Activated T-helper 1 cell treated with anti-CD3 and anti-CD28 coated beads, Interleukin-2, amount 50 U/mL, for 16 hours (primary cell): ENCODE measurements at places on chromosomes 16 and 17.

DNA sequence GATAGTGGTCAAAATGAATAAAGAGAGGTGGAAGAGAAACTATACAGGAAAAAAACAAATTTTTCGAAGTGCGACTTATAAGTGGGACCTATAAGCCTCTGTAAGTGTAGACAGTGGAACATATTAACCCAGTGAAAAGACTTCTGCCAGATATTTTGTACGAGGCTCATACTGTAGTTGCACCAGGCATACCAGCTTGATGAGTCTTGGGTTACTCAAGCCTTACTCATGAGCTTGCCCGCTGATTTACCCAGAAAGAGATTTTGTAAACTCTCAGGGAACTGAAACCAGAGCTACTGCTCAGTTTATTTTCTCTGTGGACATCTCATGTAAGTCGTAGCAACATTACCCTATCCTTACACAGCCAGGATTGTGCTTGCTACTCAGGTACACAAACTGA, 708.0 kb upstream of the SOX9 start:
- no peak for DNase-seq

DNA sequence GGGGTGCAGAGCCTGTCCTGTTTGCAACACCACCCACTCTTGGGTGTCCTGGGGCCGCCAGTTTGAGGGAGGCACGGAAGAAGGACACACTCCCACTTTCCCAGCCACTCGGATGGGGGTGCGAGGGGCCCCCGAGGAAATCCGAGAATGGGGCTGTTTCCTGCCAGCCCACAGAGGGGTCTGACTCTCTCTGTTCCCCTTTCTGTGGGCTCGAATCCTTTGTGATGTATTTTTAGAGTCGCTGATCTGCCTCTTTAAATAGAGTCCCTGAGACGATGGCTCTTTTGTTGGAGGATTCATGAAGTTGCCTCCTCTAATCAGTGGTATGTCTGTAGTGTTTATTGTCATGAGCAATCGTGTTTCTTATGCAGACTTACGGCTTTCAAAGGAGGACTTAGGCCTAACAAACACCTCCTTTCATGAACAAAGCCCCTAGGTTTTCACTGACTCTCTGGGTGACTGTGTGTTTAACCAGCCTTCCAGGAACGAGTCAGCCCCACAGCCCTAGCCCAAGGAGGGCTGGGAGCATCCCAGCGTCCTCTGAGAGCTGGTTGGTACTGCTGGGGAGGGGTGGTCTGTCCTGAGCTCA, 29.1 kb downstream of the CIBAR2 start:
- DNase-seq: no peak

DNA sequence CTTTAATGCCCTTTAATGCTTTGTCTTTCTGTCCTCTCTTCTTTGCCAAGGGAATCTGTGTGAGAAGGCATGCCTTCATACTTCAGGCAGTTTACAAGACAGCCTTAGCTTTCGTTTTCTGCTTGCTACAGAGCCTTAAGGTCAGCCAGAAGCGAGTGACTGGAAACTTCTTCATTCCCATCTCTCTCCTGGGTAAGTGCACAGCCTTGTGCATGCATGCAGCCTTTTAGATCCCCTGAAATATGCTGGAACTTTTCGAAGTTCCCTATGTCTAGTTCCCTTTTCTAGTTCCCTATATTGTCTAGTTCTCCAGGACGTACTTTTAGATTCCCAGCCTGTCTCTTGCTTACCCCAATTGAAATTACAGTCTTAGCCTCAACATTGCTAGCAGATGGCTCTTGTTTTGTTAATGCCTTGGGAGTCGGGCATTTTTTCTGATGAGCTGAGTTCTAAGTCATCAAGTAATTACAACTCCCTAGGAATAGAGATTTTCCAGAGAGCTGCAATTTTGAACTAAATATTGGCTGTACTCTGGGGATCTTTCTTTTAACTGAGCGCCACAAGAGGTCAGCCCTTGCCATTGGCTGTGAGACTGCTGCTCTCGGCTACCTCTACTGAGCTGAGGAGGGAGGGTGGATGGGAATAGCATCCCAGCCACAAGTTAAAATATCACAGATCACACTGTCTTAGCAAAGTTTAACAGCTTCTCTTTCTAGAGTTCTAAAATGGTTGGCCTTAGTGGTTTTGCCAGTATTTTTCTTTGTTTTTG, 22.7 kb upstream of the PPM1D start:
- no peak for DNase-seq

DNA sequence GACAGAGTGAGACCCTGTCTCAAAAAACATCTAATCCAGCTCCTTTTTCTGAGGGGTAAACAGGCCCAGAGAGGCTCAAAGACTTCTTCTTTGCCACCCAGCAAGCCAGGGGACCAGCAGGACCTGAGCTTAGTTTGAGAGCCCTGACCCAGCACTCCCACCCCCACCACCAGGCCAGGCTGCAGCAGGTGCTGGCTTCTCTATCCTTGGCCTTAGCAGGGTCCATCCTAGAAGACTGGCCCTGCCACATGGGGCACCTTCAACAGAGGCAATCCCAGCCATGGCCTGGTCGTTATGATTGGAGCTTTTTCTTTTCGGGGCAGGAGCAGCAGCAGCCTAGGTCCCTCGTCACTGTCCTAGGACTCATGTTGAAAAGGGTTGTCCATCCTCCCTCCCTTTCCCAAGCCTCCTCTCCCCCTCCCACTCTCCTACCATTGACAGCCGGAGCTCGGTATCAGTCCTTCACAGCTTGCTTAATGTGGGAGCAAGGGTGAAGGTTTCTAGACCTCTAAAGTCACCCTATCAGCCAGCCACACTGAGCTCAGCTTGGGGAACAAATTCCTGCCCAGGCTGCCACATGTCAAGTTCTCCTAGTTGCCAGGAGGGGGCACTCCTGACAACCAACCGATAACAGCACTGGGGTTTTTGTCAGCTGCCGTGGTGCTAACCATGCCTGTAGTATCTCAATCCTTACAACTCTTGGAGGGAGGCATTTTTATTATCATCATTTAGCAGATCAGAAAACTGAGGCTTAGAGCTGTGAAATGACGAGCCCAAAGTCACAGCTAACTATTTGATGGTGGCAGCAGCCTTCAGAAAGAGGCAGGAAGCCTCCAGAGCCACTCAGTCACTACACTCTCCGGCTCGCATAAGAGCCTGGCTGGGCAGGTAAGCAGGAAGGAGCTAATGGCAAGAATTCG, 11.2 kb downstream of the MRPL27 start:
- DNase-seq: no peak

DNA sequence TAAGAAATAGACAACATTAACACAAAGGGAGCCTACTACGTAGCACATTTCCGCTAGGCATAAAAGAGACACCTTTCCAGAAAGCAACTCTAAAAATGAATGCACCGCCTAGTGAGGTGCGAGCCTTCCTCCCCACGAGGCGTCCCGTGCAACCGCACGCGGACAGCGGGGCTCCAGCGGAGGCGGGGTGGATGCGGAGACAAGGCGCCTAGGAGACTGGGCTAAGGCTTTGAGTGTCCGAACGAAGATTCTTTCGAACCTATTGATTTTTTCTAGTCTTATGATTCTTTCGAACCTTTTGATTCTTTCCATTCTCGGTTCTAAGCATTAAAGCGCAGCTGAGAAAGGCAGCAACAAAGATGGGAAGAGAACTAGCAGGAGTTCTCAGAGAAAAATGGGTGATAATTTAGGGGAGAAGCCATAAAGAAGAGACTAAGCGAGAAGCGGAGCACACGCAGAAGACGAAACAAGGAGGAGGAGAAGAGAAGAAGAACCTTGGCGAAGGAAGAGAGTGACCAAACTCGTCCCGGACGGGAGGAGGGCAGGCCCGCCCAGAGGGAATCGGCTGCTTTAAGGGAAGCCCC, 394 bp upstream of the CPD start:
- DNase-seq: peak; percentile 39

DNA sequence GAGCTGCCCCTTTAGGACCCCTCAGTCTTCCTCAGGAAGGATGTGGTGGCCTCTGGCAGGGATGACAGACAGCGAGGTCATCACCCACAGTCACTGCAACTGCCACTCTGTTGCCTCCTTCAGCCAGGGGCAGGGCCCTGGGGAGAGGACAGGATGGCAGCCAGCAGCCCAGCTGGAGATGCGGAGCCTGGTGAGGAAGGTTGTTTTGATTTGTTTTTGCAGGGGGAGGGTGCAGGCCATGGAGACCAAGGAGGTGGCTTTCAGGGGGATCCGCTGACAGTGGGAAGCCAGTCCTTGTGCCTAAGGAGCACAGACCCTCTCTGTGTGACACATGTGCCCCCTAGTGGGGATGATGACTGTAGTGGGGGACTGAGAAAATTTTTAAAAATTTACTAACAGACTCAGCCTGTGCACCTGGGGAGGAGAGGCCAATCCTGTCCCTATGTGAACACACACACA, 7.4 kb downstream of the PRCD start:
- no peak for DNase-seq

- DNase-seq: no peak
Measured at GRCh38 chr17:7081341-7082062, 1.5 kb upstream of the CLEC10A start.

DNA sequence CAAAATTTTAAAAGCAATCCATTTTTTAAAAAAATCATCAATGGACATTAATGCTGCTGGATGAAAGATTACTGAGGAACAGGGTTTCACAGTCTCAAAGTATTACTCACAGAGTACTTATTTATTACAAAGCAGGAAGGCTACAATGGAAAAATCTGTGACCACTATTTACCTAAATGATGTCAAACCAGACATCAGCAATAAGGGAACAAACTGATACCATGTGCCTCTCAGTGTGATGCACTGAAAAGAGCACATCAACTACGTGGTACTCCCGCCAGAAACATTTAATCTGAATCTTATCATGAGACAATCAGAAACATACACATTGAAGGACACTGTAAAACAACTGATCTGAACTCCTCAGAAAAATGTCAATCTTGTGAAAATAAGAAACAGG, 124.2 kb downstream of the PARN start:
- no peak for DNase-seq

DNA sequence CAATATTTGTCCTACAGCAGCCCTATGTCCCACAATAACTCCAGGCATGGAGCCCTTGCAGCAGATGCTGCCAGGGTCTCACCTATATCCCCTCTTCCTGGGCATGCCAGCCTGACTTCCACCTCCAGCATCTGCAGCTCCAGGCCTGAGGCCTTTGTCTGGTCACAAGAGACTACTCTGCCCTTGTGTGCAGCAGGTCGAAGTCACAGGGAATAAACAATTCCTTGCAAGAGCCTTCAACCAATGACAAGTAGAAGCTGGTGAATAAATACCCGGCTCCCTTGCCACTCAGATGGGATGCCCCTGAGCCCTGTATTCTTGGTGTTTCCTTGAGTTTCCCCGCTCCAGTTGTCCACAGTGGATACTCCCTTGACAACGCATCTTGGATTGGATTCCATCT, 23.0 kb downstream of the CES1 start:
- DNase-seq: no peak

- no peak for DNase-seq
Measured at GRCh38 chr16:31785126-31785525, 88.5 kb upstream of the ZNF267 start.

DNA sequence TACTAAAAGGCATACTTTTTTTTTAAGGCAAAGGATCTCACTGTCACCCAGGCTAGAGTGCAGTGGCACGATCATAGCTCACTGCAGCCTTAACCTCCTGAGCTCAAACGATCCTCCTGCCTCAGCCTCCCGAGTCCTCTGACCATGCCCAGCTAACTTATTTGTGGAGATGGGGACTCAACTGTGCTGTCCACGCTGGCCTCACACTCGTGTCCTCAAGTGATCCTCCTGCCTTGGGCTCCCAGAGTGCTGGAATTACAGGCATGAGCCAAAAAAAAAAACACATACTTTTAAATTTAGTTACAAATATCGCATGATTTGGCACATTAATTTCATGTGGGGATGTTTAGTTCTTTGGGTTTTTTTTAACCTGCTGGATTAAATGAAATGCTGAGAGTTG, 207.7 kb upstream of the CHMP6 start:
- DNase-seq: no peak

- DNase-seq: no peak
Measured at GRCh38 chr17:37847811-37848331, 76.3 kb upstream of the TBC1D3K start.

- no peak for DNase-seq
Measured at GRCh38 chr17:82890339-82890730, 50.5 kb upstream of the ZNF750 start.

DNA sequence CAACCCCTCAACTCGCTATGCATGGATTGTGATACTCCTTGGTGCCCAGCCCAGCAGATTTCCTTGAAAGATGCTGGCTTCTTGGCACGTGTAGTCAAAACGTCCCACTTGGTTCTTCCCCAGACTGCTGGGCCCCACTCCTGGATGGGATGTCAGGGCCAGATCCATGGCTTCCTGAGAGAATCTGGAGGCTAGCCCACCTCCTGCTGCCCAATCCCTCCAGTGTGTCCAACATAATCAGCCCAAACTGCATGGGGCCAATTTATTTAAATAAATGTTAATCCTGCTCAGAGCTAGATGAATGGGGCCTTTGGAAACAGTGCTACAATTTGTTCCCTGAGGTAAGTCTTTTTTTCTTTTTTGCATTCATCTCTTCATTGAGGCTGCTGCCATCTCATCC, 49.4 kb downstream of the WSB1 start:
- no peak for DNase-seq

GRCh38 chr17:66946251-66946650, 18.3 kb upstream of the CACNG4 start:
- no peak for DNase-seq

DNA sequence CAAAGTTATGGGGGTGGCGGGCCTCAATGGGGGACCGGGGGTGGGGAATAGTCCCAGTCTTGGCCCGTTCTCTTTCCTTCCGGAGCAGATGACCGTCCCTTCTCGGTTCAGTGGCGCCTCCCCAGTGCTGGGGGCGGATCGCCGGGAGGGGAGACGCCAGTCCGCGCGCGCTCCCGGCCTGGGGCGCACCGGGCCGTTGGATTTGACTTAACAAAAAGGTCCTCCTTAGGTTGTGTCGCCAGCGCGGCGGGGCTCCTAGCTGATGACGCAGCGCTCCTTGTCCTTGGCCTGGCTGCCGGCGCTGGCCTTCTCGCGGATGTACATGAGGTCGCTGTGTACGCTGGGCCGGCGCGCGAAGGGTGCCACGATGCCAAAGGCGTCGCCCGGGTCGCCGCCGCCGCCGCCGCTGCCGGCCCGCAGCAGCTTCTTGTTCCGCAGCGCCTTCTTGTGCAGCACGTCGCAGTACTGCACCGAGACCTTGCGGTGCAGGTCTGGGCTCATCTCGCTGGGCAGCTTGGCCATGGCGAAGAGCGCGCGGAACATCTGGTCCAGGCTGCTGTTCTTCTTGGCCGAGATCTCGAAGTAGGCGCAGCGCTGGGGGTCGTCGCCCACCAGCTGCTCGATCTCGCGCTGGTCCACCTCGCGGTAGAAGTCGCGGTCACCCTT, 1.2 kb downstream of the RASD1 start:
- no peak for DNase-seq

- no peak for DNase-seq
Measured at GRCh38 chr16:73066927-73067670, 19.2 kb upstream of the ZFHX3 start.

- DNase-seq: no peak
Measured at GRCh38 chr16:878072-878784, 77.7 kb upstream of the GNG13 start.

DNA sequence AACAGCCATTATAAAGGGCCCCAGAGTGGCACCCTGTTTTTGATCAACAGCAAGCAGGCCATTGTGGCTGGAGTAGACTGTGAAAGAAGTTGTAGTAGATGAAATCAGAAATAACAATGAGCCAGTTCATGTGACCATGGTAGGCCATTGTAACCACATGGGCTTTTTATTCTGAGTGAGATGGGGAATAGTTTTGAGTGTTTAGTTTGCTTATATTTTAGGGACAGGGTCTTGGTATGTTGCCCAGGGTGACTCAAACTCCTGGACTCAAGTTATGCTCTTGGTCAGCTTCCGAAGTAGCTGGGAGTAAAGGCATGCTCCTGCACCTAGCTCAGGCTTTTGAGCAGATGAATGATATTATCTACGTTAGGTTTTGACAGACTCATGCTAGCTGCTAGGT, 12.0 kb downstream of the CBFB start:
- no peak for DNase-seq

- no peak for DNase-seq
Measured at GRCh38 chr17:45127548-45128300, 4.6 kb downstream of the PLCD3 start.
